Testis (tissue), 5 donors: ENCODE measurements at places on chromosomes 5 and 9. TPM values are rescaled to one million over a fixed set of nuclear protein-coding genes. Genes with fewer than 3 reads are reported as not detected.
A peak's percentile ranks its signal among the peaks of the same experiment; 100 is the strongest.

DNA sequence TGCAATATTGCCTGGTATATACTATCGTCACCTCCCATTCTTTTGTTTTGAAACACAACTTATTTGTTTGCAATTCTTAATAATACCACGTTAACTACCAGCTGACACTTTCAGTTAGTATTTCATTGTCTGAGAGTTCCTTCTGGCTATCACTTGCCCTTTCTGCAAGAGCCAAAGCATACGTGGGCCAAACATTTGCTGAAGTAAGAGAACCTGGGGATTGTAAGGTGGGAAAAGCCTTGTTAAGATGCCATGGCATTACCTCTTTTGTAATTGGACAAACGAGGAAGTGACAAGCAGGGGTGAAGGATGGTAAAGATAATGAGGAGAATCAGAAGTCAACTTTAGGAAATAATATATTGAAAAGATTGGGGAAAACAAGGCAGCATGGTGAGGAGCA lies 47.7 kb downstream of the FYB1 start:
- no peaks in the 10 kb centered on the region for H3K27me3 ChIP-seq
- H3K4me3 ChIP-seq, result no peak overlapping the region
- H3K36me3 ChIP-seq, result no peaks in the 10 kb centered on the region
- no peak for DNase-seq

Gene OBP2B
- total RNA-seq, result 34.0 TPM

Gene ENTREP1
- 5.9 TPM for total RNA-seq

Gene OTULINL
- 11.3 TPM for total RNA-seq

GRCh38 chr5:67770431-67771025 lies 445.0 kb upstream of the PIK3R1 start:
- H3K4me3 ChIP-seq, result no peak overlapping the region
- no peaks in the 10 kb centered on the region for H3K27me3 ChIP-seq
- peak overlapping the region; percentile 14 for H3K27ac ChIP-seq

GRCh38 chr5:180474569-180474968 lies 19.6 kb upstream of the CNOT6 start:
- no peaks in the 10 kb centered on the region for H3K27me3 ChIP-seq
- H3K27ac ChIP-seq, result no peak overlapping the region
- H3K36me3 ChIP-seq, result no peaks in the 10 kb centered on the region
- H3K4me3 ChIP-seq, result no peak overlapping the region

Gene RUSC2
- total RNA-seq, result 28.7 TPM
